ENCODE measurements at places on chromosomes 16 and 17.

DNA sequence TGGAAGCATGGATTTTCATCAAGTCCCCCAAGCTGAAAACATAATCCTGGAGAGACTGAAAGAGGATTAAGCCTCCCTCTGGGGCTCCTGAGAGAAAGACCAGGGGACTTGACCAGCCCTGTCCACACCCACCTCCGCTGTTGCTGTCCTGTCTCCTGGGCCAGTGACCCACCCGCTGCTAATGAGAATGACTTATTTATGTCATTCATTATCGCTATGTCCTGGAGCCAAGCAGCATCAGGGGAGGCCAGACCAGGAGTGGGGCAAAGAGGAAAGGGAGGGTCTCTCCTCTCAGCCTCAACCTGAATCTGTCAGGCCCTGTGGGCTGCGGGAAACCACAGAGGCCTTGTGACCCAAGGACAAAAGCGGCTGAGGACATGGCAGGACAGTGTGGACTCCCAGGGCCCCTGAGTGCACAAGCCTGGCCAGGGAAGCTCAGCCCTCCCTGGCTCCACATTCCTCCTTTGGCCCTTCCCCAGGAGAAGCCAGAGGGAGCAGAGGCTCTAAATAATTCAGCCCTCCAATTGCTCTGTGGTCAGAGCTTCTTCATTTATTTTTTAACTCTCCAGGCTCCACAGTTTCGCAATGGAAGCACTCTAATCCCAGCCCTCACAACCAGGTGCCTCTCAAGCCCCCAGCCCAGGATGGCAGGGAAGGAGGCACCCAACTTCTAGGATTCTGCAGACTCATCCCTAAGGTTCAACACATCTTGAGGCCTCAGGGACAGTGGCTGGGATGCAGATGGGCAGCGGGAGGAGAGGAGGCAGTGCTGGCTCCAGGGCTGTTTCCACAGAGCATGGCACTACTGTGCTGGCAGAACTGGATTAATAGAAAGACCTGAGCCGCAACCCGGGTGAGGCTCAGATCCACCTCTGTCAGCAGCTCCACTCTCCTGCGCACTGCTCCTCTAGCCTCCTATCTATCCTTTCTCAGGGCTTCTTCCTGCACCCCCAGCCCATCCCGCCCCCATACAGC is 19.1 kb downstream of the CUEDC1 start:
- H3K36me3 ChIP-seq, result no peaks in the 10 kb centered on the region
- peak; percentile 91 for DNase-seq
- no peaks in the 10 kb centered on the region for H3K27me3 ChIP-seq
- peak overlapping the region; percentile 15 for H3K4me3 ChIP-seq

DNA sequence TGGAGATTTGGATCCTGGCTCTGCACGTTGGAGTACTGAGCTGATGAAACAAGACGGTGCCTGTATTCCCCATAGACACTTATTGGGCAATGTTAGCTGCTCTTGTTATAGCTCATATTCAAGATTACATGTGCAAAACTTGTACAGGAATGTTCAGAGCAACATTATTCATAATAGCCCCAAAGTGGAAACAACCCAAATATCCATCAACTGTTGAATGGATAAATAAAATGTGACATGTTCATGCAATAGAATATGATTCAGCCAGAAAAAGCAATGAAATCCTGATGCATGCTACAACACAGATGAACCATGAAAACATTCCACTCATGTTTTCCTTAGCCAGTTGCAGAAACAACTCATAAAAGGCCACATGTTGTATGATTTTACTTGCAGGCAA is 5.7 kb upstream of the SDR42E1 start:
- no peak overlapping the region for H3K4me3 ChIP-seq
- no peak overlapping the region for H3K27ac ChIP-seq
- H3K4me1 ChIP-seq, result no peaks in the 10 kb centered on the region
- DNase-seq, result no peak

- no peak overlapping the region for H3K27ac ChIP-seq
- no peak overlapping the region for H3K4me3 ChIP-seq
- H3K4me1 ChIP-seq, result peaks cover 15% of the 10 kb centered on the region
These were observed 44.0 kb upstream of the CLEC18B start for GRCh38 chr16:74465281-74465680.

- H3K27me3 ChIP-seq, result no peaks in the 10 kb centered on the region
- no peak overlapping the region for H3K4me3 ChIP-seq
- no peaks in the 10 kb centered on the region for H3K4me1 ChIP-seq
These were observed 22.6 kb downstream of the SLC39A11 start for GRCh38 chr17:73069841-73070240.

- H3K4me1 ChIP-seq, result no peaks in the 10 kb centered on the region
- DNase-seq, result no peak
- H3K4me3 ChIP-seq, result peak overlapping the region; percentile 22
- H3K27ac ChIP-seq, result peak overlapping the region; percentile 34
These were observed 497 bp downstream of the CES1 start for GRCh38 chr16:55832425-55832772.

GRCh38 chr17:51646539-51646938 is 386.2 kb downstream of the UTP18 start:
- DNase-seq, result no peak
- no peak overlapping the region for H3K4me3 ChIP-seq
- H3K4me1 ChIP-seq, result no peaks in the 10 kb centered on the region
- no peaks in the 10 kb centered on the region for H3K27me3 ChIP-seq
- H3K27ac ChIP-seq, result no peak overlapping the region
- no peaks in the 10 kb centered on the region for H3K36me3 ChIP-seq

DNA sequence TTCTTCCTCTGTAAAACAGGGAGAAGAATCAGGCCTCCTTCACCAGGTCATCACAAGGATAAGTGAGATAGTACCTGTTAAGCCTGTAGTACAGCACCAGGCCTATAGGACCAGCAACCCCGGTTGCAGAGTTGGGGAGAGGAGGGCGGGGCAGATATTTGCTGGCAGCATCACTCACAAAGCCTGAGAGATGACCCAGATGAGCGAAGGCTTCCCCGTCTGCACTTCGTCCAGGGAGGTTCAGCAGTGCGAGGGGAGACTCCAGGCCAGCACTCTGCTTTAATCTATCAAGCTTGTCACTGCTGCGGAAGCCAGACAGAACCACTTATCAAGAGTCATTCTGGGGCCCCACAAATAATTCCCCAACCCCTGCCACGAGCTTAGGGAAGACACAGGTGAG is 15.8 kb upstream of the RBBP6 start:
- H3K36me3 ChIP-seq, result no peaks in the 10 kb centered on the region
- H3K27me3 ChIP-seq, result no peaks in the 10 kb centered on the region
- H3K4me1 ChIP-seq, result no peaks in the 10 kb centered on the region
- H3K27ac ChIP-seq, result no peak overlapping the region
